Myometrial cell (primary cell): ENCODE measurements at places on chromosomes 12 and 14. TPM values are rescaled to one million over a fixed set of nuclear protein-coding genes. Genes with fewer than 3 reads are reported as not detected.

RNF212B gene
- total RNA-seq, result not detected in 2 replicates

GRIN2B gene
- not detected in 2 replicates for total RNA-seq

DIO2 gene
- 45.3 and 70.4 TPM in 2 replicates for total RNA-seq

CMTM5 gene
- total RNA-seq, result not detected in 2 replicates

DPY19L2 gene
- total RNA-seq, result 1.4 and 7.6 TPM in 2 replicates

TAS2R13 gene
- total RNA-seq, result 0.18 TPM in 1 of 2 replicates, not detected in the other

OR6C2 gene
- not detected in 2 replicates for total RNA-seq

PLA2G1B gene
- total RNA-seq, result not detected in 2 replicates
